Activated CD4-positive, alpha-beta memory T cell treated with anti-CD3 and anti-CD28 coated beads for 36 hours (primary cell): ENCODE measurements at places on chromosomes 11 and 22. TPM values are rescaled to one million over a fixed set of nuclear protein-coding genes. Genes with fewer than 3 reads are reported as not detected.

DNA sequence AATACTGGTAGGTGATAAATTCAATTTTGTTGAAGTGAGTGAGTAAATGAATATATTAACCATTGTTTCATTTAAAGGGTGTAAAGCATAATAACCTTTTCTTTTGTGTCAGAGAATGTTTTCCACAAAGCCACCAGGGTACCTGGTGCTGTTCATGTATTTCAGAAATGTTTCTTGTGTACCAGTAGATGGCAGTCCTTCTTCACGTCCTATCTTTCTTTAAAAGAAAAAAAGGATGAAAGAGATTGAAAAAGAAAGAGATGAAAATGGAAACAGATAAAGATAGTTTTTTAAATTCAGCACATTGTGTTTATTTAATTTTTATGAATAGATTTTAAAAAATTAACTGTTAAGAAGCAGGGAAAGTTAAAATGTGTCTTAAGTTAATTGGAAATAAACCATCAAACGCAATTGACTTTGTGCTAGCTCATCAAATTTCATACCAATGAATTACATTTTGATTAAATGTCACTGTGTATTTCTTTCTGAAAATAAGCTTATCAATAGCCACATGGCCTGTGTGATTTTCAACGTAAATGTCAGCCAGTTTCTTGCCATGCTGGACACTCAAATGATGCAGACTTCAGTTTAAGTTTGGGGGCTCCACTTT, 65.5 kb upstream of the CHORDC1 start:
- peaks cover 3% of the 10 kb centered on the region for H3K27me3 ChIP-seq
- H3K27ac ChIP-seq = no peak overlapping the region
- DNase-seq = no peak
- H3K36me3 ChIP-seq = no peaks in the 10 kb centered on the region
- no peaks in the 10 kb centered on the region for H3K4me1 ChIP-seq

DNA sequence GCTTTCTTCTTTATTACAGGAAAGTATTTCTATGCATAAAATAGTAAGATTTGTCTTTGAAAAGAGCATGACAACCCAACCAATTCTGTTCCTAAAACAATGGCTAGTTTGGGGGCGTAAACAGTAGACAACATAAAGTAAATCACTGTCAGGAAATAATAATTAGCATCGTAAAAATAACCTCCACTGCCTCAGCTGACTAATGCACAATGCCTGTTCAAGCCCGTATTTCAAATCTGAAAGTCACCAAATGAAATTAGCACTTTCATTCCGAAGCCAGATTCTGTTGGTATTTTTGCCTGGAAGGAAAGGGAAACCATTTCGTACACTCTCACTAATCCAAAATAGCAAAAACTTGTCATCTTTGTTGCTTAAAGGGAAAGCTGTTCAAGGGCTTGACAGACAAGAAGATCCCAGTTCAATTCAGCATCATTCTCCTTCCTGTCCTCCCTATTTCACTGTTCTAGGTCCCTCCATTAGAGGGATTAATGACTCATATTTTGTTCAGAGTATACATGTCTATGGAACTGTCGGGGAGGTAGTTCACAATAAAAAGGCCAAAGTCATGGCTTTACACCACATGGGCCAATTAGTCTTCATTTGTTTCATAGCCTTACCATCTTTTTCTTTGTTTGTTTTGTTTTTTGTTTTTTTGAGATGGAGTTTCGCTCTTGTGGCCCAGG, 154.7 kb downstream of the CADM1 start:
- no peak overlapping the region for H3K4me3 ChIP-seq
- H3K27me3 ChIP-seq = peaks cover 1% of the 10 kb centered on the region
- H3K4me1 ChIP-seq = no peaks in the 10 kb centered on the region
- no peak overlapping the region for H3K27ac ChIP-seq
- H3K36me3 ChIP-seq = no peaks in the 10 kb centered on the region
- DNase-seq = no peak

DNA sequence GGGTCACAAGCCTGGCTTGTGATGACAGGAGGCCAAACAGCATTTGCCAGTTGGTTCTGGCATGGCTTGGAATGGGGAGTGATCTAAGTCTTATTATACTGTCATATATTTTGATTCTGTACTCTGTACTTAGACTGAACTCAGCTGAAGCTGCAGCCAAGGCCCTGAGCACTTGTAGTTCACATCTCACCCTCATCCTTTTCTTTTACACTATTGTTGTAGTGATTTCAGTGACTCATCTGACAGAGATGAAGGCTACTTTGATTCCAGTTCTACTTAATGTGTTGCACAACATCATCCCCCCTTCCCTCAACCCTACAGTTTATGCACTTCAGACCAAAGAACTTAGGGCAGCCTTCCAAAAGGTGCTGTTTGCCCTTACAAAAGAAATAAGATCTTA, 843 bp downstream of the OR56B1 start:
- no peaks in the 10 kb centered on the region for H3K27me3 ChIP-seq
- no peak overlapping the region for H3K4me3 ChIP-seq
- peaks cover 14% of the 10 kb centered on the region for H3K36me3 ChIP-seq
- DNase-seq = no peak
- no peak overlapping the region for H3K27ac ChIP-seq

Gene CSF2RB
- 0.22 TPM for total RNA-seq

Gene DCHS1
- total RNA-seq = 0.90 TPM

DNA sequence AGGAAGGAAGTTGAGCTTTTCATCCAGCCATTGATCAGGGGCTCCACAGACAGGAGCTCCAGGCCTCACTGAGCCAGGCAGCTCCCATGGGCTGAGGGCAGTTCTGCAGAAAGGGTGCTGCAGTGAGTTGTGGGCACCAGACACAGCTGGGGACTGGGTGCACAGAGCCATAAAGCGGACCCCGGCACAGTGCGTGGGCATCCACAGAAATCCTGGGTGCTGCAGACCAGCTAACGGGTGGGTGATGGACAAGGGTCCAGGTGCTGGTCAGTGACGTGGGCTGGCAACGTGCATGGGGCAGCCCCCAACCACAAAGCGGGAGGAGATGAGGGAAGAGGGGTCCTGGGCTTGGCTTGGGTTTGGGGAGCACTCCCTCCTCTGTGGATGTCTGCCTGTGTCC, 19.4 kb upstream of the GAL start:
- no peak overlapping the region for H3K4me3 ChIP-seq
- H3K27ac ChIP-seq = no peak overlapping the region
- no peak for DNase-seq
- no peaks in the 10 kb centered on the region for H3K4me1 ChIP-seq

DNA sequence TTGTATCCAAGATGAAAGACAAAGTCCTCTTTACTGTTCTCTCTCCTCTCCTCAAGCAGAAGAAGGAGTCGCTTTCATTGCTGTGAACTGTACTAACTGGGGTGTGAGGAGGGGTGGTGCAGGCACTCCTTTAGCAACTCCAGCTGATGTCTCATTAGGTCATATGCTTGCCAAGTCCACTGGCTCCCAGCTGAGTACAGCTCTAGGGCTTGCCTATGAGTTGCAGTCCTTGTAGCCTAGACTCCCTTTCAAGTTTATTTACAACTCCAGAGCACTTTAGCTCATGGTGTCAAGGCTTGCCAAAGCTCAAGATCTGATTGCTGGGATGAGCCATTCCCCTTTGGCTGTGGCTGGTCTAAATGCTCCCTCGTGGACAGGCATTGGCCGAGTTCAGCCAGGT, 55.1 kb upstream of the PDGFD start:
- H3K36me3 ChIP-seq = no peaks in the 10 kb centered on the region
- DNase-seq = no peak

DNA sequence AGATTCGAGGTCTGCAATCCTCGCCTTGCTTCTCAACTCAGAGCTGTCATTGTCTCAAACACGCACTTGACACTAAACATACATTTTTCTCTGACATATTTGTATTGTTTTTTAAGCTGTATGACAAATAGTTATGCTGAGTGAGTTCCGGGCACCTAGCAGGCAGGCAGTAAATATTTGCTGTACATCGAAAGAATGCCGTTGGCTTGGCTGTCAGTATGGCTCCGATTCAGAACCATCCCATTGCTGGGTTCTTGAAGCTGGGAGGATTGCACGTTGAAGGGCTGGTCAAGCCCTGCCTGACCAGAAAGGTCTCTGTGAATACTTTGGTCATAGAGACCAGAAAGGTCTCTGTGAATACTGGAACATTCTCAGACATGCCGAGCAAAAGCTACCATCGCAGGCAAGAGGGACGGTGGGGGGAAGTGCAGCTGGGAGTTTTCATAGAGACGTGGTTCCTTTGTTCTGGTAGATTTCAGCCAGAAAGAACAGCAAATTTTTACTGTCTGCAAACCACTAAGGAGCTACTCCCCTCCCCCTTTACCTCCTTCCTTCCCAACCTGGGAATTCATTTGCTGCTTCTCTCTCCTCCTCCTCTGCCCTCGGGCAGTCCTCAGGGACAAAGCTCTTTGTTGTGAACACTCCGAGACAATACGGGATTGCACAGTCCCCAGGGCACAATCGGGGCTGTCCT, 202.2 kb upstream of the SORL1-AS1 start:
- no peak for DNase-seq
- no peaks in the 10 kb centered on the region for H3K36me3 ChIP-seq
- H3K27me3 ChIP-seq = no peaks in the 10 kb centered on the region
- H3K27ac ChIP-seq = no peak overlapping the region
- H3K4me1 ChIP-seq = peaks cover 29% of the 10 kb centered on the region

Gene HTR3A
- total RNA-seq = not detected

- H3K4me1 ChIP-seq = no peaks in the 10 kb centered on the region
- no peak overlapping the region for H3K27ac ChIP-seq
- H3K36me3 ChIP-seq = no peaks in the 10 kb centered on the region
- no peak overlapping the region for H3K4me3 ChIP-seq
- DNase-seq = no peak
- H3K27me3 ChIP-seq = peaks cover 12% of the 10 kb centered on the region
These were observed 35.8 kb downstream of the C11orf91 start for GRCh38 chr11:33664827-33665226.

DNA sequence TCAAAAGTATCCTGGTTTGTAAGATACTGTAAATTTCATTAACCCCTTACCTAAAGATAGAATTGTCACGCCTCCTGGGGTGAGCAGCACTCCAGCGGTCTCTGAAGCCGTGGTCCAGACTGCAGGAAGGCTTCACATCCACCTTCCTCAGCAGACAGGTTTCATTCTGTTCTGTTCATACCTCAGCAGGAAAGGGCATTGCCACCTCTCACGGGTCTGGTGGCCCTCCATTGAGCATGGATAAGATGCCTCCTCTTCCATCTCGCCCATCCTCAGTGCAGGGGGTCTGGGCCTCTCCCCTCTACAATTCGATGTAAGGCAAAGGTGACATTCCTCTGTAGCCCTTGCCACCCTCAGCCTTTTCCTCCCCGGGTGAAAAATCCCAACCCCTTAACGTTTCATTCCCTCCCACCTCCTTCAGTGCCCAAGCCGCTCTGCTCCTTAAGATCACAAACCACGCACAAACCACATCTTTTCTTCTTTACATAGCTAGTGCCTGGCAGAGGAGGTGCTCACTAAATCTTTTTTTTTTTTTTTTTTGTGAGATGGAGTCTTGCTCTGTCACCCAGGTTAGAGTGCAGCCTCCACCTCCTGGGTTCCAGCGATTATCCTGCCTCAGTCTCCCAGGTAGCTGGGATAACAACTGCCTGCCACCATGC, 28.5 kb downstream of the RPUSD4 start:
- H3K4me3 ChIP-seq = no peak overlapping the region
- no peaks in the 10 kb centered on the region for H3K27me3 ChIP-seq
- H3K4me1 ChIP-seq = no peaks in the 10 kb centered on the region
- H3K27ac ChIP-seq = no peak overlapping the region

GRCh38 chr11:126588630-126589491, 233.4 kb downstream of the ST3GAL4 start:
- H3K4me1 ChIP-seq = no peaks in the 10 kb centered on the region
- H3K27me3 ChIP-seq = no peaks in the 10 kb centered on the region
- H3K4me3 ChIP-seq = no peak overlapping the region
- H3K36me3 ChIP-seq = no peaks in the 10 kb centered on the region

Gene YAP1
- total RNA-seq = 0.24 TPM
